Gastrocnemius medialis (tissue), 4 donors: ENCODE measurements at places on chromosomes 2 and 18. TPM values are rescaled to one million over a fixed set of nuclear protein-coding genes. Genes with fewer than 3 reads are reported as not detected.

DARS1 gene
- total RNA-seq, result 86.2 TPM

SPP2 gene
- not detected for total RNA-seq

MAPRE3 gene
- 56.4 TPM for total RNA-seq

TEKT4 gene
- not detected for total RNA-seq
